ENCODE measurements at places on chromosomes 7 and 10.

DNA sequence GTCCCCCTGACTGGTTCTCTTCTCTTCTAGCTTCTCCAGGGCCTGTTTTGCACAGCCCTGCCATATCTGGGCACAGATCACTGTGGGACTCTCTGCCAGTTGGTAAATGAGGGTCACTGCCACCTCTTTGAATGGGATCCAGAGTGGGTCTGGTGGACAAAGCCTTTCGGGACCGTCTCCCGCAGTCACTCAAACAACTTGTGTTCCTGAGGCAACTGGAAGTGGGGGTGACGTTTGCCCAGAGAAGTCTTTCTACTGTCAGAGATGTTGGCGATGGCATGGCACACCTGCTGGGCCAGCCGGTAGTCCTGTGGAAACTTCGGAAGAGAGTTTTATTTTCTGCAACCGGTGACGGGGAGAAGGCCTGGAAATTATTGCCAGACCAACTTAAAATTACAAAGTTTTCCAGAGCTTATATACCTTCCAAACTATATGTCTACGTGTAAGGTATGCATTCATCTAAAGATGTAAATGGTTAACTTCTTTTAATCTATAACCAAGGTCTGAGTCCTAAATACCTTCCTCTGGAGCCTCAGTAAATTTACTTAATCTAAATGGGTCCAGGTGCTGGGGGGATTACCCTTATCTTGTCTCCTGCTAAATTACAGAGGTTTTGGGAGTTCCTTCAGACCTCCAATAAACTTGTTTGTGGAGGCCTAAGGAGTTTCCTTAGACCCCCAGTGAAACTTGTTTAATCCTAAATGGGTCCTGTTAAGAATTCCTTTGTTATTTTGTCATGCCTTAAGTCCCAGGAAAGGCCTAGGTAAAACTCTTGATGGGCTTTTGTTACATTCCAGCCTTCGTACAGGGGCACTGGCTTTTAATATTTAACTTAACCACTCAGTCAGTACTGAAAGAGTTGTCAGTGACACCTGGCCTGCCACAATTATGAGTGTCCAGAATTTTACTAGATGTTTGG lies 94.0 kb downstream of the NPSR1 start:
- DNase-seq: no peak

GRCh38 chr7:99380032-99380822 lies 5.7 kb downstream of the ARPC1B start:
- no peak for DNase-seq

DNA sequence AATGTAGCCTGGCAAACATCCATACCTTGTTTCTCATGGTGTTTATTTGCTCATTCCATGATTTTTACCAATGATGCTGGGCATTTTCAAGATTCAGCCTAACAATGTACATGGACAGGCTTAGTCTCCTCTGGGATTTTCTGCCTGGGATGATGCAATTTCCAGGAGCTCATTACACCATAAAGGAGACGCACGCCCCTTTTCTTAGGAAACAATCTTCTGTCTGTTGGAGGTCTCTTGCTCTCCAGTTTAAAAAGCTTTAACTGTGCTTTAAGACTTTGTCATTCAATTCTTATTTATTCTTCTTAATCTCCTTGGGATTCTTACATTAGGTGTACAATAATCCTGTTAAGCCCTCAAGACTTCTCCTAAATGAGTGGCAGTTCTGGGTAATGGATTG lies 150.3 kb upstream of the NRP1 start:
- DNase-seq: no peak

GRCh38 chr7:105413887-105414437 lies 25.2 kb upstream of the SRPK2 start:
- DNase-seq: no peak

GRCh38 chr10:102152545-102152890 lies 329 bp downstream of the NOLC1 start:
- DNase-seq: no peak

DNA sequence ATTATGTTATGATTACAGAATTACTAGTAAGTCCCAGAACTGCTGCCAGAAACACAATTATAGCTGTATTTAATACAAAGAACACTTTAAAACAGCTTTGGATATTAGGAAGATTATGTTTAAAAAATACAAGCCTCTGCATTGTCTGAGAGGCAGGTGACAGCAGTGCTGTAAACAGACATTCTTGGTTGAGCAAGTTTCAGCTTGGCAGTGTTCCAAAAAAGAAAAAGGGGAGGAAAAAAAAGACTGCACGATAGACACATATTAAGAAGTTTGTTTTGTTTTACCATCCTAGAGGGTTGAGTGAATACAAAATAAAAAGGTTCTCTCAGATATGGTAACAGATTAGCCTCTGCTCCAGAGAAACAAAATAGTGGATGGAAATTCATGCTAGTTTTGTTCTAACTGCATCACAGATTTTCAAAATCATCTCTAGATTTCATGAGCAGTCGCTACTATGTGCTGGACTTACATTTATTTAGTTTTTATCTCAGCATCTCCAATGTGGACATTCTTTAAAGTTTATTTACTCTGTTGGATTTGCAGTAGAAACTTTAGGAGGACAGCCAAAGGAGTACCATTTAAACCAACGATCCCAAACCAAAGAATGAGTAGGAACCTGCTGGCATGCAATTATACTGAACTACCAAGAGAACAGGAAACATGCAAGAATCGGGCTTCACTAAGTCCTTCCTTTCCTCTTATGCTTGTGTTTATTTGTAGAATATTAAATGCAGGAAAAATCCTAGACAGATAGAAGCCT lies 9.0 kb downstream of the FAM204A start:
- DNase-seq: no peak

- DNase-seq: no peak
These were observed 341.7 kb downstream of the PARD3 start for GRCh38 chr10:34473174-34474008.

GRCh38 chr7:23600236-23600635 lies 3.1 kb downstream of the CCDC126 start:
- peak; percentile 67 for DNase-seq

- DNase-seq: no peak
These were observed 45.0 kb downstream of the TMEM106B start for GRCh38 chr7:12256090-12256489.

- peak; percentile 74 for DNase-seq
These were observed 4.5 kb upstream of the GATA3 start for GRCh38 chr10:8049865-8050555.
